ENCODE measurements at places on chromosomes 12 and 14. TPM values are rescaled to one million over a fixed set of nuclear protein-coding genes. Genes with fewer than 3 reads are reported as not detected.

Gene GPRC5A
- 49.7 TPM for total RNA-seq

- DNase-seq: no peak
Measured at GRCh38 chr12:87801860-87802720, 227.1 kb downstream of the C12orf50 start.

Gene AGAP2
- total RNA-seq: 0.28 TPM

- DNase-seq: no peak
Measured at GRCh38 chr12:608921-609320, 54.3 kb downstream of the NINJ2 start.

GRCh38 chr12:121582583-121583333 lies 1.9 kb upstream of the KDM2B start:
- no peak for DNase-seq

Gene GPX2
- total RNA-seq: not detected

Data from IMR-90 (cell line).